ENCODE measurements at places on chromosomes 13 and 19.

DNA sequence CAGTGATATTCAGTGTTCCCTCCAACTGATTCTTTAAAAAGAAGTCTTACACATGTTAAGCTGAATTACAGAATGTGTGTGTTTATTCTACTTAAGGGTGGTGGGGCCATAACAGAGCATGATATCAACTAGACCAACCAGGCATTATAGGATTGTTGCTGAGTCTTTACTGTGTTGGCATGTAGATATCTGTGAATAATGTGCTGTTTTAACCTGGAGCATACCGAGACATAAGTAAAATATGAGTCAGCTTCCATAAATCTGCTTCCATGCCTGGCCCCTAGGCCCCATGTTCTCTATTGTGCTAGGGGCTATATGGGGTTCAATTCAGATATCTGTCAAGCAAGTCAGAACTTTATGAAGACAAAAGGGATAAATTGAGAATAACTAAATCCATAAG lies 295.7 kb downstream of the MTUS2 start:
- no peak for DNase-seq

GRCh38 chr13:65417953-65418352 lies 1812.2 kb downstream of the PCDH9 start:
- DNase-seq = no peak

DNA sequence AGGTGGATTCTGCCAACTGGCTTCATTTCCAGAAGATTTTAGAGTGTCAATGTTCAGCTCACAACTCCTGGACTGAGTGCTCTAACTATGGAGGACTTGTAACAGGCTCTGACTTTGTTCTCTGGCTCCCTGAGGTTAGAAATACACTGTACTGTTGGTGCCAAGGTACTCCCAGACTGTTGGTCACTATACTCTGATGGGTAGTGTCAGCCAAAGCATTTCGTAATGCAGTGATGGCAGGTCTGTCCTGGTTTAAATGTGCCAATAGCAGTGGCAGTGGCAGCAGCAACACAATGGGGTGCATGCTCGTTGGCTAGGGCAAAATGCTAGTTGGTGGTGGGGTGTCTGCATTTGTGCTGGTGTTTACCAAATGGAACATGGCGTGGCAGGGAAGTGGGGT lies 472.2 kb downstream of the TDRD3 start:
- DNase-seq = no peak

DNA sequence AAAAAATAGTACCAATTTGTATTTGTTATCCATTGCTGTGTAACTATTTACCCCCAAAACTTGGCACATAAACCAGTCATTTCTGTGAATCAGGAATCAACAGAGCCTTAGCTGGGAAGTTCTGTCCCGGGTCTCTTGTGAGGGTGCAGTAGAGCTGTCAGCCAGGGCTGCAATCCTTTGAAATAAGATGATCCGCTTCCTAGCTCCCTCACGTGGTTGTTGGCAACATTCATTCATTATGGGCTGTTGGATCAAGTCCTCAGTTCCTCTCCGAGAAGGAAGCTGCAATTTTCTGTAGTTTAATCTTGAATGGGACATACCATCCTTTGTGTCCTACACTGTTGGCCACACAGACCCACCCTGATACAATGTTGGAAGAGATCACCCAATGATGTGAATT lies 277.2 kb downstream of the SUCLA2 start:
- DNase-seq = no peak

DNA sequence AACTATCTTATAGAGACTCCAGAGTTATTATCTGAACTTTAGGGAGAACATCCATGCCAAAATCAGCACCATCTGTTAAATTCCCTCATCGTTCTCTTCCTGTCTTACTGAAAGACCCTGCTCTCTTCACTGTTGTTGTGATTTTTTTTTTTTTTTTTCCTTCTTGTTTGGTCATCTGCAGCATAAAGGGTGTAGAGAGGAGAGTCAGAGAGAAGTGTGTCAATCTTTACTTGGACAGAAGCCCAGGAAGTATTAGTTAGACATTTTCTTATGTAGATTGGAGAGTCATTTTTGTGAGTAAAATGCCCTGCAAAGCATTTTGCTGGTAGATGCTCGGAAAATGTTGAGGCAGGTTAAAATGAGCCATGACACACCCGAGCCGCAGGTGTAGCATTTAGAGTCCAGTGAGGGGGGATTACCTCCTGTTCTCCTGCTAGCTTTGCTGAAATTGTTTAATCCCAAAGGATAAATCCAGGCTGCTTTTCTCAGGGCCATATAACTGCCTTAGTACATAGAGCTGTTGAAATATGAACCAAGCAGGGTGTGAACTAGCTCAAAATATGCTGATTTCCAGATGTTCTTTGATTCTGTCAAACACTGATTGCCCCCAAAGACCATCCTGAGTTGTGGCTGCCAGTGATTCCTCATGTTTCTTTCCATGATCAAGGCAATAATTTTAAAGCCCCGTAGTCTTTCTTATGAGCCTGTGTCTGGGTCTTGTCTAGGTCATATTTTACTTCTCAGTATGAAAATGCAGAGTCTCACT lies 143.5 kb downstream of the DCT start:
- DNase-seq = no peak

- no peak for DNase-seq
Observed at GRCh38 chr13:105008604-105009003, 1526.9 kb downstream of the EFNB2 start.

Measured in G401 (cell line).